Stimulated activated CD8-positive, alpha-beta memory T cell treated with anti-CD3 and anti-CD28 coated beads, Interleukin-15, amount 100 ng/mL, for 1 hour (primary cell): ENCODE measurements at places on chromosomes 6 and 20.

GRCh38 chr6:36729161-36729524 lies 31.5 kb downstream of the RAB44 start:
- no peak for DNase-seq

DNA sequence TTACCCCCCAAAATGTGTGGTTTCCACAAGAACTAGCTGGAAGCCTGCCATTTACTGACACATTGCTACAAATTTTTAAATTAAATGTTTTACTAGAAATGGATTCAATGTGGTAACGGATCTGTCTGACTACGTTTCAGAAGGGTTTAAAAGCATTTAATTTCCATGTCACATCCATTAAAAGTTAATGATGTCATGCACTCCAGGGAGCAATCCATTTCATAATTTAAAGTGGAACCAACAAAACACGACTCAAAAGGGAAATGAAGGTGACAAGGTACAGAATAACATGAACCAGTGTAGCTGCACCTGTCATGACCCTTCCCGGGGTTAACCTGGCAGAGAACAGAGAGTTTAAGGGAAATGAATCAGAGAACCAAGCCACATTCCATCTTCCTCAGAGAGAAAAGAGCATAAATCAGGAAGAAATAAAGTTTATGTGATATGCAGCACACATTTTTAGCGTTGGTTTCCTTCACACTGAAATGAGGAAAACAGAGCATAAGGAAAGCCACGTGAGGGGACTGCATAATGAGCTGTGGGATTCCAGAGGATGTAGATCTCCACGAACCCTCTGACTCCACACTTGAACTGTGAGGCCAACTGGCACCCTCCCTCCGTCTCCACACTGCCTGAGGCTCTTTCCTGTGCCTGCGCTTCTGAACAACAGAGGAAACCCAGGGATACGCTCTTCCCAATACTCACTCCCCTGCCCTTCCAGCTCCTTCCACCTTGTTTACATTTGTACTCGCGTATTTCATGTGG lies 170.3 kb upstream of the AHI1 start:
- DNase-seq, result no peak

- no peak for DNase-seq
Observed at GRCh38 chr6:448296-449056, 56.9 kb downstream of the IRF4 start.

DNA sequence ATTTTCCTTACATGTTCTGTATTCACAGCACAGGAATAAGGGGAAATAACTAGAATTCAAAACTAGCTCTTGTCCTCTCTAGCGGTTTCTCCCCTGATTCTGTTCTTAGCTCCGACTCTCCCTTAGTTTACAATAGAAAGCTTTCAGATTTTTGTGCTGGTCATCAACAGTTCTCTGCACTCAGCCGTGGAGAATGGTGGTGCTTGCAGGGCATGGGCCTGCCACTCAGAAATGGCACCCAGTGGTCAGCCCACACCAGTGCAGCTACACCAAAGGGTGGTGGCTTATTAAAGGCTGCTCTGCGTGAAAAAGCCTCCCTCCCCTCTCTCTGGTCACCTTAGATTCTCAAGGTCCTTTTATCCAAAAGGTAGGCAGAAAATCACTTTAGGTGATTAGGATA lies 123.5 kb downstream of the SASH1 start:
- no peak for DNase-seq

- DNase-seq, result no peak
Observed at GRCh38 chr20:24001712-24002405, 13.3 kb upstream of the GGTLC1 start.

DNA sequence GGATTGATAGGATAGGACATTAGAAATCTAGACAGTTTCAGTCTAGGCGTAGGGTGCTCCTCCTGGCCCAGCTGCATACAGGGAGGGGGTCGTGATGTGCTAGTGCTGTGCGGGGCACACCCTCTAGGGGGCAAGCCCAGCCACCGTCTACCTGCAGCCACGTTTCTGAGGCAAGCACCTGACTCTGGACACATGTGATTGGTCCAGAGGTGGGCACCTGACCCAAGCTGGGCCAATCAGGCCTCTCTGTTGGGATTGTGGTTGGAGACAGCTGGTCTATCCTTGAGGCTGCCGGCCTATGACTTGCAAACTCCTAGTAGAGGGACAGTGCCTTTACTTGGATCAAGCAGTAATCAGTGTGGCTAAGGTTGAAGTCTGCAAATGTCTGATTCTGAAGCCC lies 317.1 kb downstream of the BMP7 start:
- no peak for DNase-seq

DNA sequence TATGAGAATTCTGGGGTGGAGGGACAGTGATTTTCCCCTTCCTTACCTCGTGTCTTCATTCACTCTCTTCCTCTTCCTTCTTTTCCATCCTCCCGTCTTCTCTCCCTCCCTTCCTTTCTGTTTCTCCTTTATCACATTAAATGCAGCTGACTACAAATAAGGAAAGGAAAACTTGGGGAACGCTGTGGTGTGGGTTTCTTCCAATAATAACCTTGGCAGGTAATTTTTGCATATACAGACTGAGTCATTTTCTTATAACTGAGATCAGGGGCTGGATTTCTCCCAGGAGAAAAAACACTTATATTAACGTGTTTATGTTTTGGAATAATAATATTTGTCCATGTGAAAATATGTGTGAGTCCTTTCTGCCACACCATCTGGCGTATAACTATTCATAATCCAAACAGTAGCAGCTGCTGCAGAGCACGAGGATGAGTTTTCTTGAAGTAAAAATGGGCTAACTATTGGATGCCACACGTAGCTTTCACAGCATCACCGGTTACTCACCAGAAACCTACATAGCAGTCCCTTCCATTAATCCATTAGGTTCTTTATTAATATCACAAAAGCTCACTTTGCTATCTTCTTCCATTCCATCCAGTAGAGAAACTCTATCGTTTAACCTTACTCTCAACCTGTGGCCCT lies 139.2 kb upstream of the SASH1 start:
- no peak for DNase-seq

GRCh38 chr6:146146836-146147235 lies 118.0 kb downstream of the GRM1 start:
- DNase-seq, result no peak

GRCh38 chr6:32982084-32982701 lies 13.8 kb downstream of the BRD2 start:
- no peak for DNase-seq

DNA sequence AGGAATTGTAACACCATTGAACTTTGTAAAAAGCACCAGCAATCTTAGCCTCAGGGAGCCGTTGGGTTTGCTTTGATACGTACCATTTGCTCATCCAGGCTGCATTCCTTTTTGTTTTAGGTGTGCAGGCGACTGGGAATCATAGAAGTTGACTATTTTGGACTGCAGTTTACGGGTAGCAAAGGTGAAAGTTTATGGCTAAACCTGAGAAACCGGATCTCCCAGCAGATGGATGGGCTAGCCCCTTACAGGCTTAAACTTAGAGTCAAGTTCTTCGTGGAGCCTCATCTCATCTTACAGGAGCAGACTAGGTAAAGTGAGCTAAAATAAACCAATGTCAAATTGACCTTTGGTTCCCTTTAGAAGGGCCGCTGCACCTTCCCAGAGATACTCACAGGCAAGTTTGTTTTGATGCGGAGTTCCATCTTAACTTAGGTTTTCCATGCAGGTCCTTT lies 1.6 kb downstream of the MYLIP start:
- no peak for DNase-seq

DNA sequence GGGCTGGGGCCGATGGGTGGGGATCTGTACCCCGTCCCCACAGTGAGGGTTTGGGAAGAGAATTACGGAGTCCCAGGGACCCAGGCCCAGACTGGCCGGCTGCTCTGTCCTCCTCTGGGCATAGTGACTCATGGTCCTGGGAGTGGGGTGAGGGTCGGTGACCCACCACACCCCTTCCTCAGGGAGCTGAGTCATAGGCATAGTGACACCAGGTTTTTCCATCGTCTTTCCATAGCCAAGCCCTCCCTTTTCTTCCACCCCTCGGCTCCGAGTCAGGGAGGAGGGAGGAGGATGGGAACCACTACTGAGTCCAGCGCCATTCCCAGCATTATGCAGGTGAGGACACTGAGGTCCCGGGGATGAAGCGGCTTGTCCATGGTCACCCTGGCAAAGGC lies 8.9 kb downstream of the CYP21A2 start:
- no peak for DNase-seq

DNA sequence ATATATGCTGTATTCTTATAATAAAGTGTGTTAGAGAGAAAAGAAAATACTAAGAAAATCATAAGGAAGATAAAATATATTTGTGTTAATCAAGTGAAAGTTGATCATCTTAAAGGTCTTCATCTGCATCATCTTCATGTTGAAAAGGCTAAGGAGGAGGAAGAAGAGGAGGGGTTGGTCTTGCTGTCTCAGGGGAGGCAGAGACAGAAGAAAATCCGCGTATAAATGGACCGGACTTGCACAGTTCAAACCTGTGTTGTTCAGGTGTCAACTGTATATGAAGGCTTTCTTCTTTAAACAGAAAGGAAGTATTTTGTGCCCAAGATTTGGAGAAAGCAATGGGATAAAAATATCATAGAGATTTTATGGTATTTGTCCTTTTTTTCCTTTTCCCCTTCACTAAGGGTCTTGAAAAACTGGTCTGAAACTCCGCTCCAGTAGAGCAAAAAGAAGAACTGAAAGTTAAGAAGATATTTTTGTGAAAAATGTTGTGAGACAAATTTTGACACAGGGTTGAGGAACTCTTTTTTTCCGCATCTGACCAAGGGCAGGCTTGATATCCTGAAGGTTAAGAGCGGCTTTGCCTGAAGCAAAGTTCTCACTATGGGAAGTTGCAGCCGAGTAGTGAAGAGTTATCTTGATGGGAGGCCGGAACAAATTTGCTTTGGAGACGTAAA lies 350.7 kb downstream of the LAMA2 start:
- no peak for DNase-seq

DNA sequence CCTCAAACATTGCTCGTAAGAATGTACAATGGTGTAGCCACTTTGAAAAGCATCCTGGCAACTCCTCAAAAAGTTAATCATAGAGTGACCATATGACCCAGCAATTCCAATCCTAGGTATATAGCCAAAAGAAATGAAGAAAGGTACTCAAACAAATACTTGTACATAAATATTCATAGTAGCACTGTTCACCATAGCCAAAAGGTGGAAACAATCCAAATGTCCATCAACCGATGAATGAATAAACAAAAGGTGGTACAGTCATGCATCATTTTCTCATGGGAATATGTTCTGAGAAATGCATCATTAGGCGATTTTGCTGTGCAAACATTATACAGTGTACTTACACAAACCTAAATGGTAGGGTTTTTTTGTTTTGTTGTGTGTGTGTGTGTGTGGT lies 74.4 kb upstream of the TBC1D7 start:
- no peak for DNase-seq

- no peak for DNase-seq
Observed at GRCh38 chr6:6357530-6357929, 37.1 kb upstream of the F13A1 start.

- no peak for DNase-seq
Observed at GRCh38 chr6:53811746-53812145, 16.9 kb downstream of the LRRC1 start.

DNA sequence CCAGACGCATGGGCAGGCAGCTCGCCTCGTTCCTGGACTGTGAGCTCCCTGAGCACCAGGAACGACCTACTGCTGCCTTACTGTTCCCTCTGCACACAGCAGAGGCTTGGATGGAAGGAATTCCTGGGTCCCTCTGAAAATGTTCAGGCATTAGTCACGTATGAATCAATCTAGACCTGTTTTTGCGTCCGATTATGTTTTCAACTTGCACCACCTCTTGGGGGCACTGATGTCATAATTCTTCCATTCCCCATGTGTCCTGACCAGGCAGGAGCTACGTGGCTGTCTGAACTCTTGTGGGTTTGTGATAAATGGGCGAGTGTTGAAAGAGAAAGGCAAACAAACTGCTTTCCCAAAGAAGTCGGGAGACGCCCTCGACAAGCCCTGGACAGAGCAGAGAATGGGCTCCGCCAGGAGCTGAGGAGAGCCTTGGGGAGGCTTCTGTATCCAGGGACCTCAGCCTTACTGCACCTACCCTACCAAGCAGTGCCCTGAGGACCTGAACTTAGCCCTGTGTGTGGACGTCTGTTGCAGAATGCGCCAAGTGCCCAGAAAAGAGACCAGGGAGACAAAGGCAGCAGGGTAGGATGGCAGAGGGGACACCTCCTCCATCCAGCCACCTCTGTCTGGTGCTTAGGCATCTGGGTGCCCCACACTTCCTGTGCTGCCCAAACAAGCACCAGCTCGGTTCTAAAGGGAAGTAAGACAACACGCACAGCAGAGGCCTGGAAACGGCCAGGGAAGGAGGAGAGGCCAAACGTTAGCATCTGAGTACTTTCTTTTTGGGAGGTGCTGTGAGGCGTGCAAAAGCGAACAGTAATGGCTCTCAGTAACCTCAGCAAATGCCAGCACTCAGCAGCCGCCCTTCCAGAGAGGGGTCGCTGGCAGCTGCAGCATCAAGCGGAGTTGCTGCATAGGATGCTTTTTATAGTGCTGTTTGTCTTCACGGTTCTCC lies 124.2 kb downstream of the LY86 start:
- DNase-seq, result no peak

GRCh38 chr6:146620655-146621054 lies 21.9 kb downstream of the ADGB start:
- no peak for DNase-seq

DNA sequence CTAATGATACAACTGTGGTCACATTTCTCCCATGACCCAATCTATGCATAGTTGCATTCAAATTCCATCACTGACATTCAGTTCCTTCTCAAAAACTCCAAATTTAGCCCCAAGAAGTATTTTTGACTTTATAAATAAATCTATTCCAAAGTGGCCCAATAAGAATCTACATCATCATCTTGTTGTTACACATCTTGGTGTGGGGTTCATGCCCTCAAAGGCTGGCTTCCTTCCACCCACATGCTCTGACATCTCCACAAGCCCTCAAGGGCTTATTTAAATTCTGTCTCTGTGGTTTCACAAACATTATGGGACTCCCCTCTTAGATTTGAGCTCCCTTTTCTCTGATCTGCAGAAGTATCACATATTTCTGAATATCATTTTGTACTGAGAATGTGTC lies 585.3 kb upstream of the BTBD3 start:
- DNase-seq, result no peak

DNA sequence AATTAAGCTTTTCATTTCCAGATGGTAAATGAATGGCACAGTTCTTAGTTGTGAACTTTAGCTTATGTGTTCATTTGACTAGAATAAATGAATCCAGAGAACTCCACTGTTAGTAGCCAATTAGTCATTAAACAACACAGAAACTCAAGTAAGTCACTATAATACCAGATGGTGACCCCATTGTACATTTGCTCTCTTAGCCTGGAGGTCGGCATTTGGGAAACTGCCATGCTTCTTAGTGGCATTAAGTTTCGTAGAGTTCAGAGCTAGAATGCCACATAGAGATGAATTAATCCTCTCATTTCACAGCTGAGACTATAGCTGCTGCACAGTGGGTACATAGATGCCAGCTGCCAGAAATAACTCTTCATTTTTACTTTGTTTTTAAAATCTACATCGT lies 10.8 kb upstream of the DTNBP1 start:
- no peak for DNase-seq

- DNase-seq, result no peak
Observed at GRCh38 chr6:166904101-166904746, 52.1 kb downstream of the RNASET2 start.
